Fibroblast of skin of abdomen (primary cell): ENCODE measurements at places on chromosomes 5 and 9.
A peak's percentile ranks its signal among the peaks of the same experiment; 100 is the strongest.

GRCh38 chr5:147051193-147051592 lies 172.6 kb upstream of the PPP2R2B start:
- peak; percentile 5 for DNase-seq

GRCh38 chr9:120654272-120654671 lies 60.0 kb downstream of the MEGF9 start:
- no peak for DNase-seq

- peak; percentile 99 for DNase-seq
Observed at GRCh38 chr9:116234081-116234480, 80.5 kb downstream of the PAPPA start.

GRCh38 chr9:98864281-98865174 lies 57.1 kb downstream of the GALNT12 start:
- peak; percentile 37 for DNase-seq

- DNase-seq: no peak
Observed at GRCh38 chr5:16937503-16938161, 1.5 kb upstream of the MYO10 start.

- DNase-seq: peak; percentile 23
Observed at GRCh38 chr9:126558051-126558665, 55.6 kb upstream of the LMX1B start.

DNA sequence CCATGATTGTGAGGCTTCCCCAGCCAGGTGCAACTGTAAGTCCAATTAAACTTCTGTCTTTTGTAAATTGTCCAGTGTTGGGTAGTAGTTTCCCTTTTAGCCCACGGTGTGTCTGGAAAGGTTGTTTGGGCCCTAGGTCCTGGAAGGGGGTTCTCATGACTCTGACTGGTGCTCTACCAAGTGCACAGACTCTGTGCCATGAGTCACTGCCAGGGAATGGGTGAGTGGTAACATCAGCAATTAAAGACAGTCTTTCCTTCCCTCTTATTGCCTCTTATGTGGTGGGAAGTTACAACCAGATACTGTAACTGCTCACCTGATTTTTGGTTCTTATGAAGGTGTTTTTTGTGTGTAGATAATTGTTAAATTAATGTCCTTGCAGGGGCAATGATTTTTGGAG lies 141.2 kb downstream of the PRDM9 start:
- no peak for DNase-seq

DNA sequence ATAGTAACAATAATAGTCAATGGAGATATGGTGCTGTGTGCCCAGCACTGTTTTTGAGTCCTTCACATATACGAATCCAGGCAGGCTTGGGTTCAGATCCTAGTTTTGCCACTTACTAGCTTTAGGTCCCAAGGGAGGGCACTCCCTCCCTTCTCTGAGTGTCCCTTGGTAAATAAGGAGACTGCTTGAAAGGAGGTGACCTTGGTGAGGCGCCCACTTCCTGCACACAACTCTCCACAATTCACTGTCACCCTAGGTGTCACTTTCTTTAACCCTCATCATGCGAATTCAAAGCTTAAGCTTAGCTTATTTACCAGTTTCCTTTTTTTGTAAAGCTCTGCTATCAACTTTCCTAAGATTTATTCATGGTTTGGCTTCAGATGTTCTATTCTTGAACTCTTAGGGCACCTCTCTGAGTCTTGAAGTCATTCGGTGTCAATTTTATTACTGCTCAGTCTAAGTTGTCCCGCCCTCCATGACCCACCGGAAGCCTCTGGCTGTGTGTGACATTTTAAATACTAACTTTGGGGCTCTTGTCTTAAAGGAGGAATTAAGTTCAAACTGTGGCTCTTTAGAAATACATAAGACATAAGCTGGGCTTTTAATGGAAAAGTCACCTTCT lies 170.7 kb upstream of the ZNF618 start:
- DNase-seq: no peak

DNA sequence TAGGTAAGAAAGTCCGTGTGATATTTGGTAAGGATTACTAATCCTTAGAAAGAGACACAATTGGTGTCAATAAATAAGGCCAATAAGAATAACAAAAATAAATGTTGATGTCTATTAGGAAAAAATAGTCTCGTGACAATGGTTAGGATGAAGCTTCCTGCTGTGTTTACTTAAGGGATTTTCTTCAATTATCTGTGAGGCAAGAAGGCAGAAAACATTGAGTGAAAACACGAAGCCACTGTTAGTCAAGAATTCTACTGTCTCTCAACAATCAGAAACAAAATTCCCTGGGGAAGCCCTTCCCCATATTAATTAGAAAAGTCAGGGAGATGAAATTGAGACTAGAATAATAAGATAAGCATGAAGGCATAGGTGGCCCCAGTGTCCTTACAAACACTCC lies 149.0 kb downstream of the SYK start:
- DNase-seq: no peak

GRCh38 chr5:78983601-78984438 lies 1.3 kb downstream of the ARSB start:
- no peak for DNase-seq

- no peak for DNase-seq
Observed at GRCh38 chr5:1966461-1966860, 83.7 kb upstream of the IRX4 start.

DNA sequence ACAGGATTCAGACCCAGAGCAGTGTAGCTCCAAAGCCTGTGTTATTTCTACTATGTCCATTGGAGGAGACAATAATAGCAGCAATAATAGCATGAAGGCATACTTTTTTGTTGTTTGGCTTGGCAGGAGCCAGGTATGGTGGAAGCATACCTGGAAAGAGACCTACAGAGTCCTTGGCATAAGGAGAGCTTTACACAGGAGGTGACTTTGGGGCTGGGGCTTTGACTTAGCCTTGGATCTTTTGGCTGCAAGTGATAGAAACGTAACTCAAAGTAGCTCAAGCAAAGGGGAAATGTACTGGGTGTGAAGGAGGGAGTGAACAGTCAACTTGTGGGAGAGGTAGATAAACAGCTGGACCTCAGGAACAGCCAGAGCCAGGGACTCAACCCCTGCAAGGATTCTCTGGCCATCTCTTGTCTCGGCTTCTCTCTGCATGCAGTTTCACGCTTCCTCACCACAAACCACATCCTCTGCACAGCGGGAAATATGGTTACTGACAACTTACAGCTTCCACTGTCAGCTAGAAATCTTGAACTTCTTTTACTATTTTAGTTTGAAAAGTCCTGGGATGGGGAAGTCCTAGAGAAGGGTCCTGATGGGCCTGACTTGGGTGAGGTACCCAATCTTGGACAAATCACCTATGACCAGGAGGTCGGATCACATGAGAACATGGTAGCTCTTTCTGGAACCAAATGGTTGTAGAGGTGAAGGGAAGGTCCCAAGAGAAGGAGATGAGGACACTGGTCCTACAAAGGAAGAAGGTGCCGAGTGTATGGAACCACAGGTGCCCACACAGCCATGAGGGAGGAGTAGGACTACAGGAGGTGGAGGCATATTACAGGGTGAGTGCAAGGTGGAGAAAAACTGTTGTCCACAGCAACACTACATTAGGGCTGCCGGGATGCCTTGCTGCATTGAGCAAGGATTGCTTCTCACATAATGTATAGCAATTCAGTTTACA lies 47.0 kb upstream of the TGFBR1 start:
- DNase-seq: peak; percentile 84

- DNase-seq: no peak
Observed at GRCh38 chr5:94081088-94081487, 339.7 kb upstream of the POU5F2 start.

GRCh38 chr5:72499730-72500129 lies 7.5 kb downstream of the ZNF366 start:
- DNase-seq: no peak

GRCh38 chr5:82799361-82800077 lies 277.7 kb downstream of the TMEM167A start:
- DNase-seq: no peak

DNA sequence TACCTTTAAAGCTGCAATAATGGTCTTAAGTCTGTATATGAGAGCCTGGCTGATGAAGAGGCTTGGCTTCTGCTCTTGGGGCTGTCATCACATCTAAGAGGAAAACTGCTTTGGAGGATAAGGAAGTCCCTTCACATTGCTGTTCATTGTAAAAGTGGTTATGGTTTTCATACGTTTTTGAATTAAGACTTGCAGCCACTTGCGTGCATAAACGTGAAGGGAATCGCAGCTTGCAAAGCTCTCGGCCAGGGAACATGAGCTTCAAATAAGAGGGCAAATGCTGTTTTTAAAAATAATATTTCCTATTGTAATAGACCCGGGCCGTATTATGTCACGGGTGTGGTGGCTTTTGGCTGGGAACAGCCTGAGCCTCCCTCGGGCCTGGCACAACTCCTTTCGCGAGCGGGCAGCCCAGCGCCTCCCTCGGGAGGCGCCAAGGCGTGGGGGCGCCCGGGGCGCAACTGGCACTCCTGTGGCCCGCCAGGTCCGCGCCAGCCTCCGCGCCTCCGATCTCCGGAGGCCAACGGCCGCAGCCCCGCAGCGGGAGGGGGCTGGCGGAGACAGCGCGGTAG lies 538 bp upstream of the ARHGEF28 start:
- DNase-seq: no peak

DNA sequence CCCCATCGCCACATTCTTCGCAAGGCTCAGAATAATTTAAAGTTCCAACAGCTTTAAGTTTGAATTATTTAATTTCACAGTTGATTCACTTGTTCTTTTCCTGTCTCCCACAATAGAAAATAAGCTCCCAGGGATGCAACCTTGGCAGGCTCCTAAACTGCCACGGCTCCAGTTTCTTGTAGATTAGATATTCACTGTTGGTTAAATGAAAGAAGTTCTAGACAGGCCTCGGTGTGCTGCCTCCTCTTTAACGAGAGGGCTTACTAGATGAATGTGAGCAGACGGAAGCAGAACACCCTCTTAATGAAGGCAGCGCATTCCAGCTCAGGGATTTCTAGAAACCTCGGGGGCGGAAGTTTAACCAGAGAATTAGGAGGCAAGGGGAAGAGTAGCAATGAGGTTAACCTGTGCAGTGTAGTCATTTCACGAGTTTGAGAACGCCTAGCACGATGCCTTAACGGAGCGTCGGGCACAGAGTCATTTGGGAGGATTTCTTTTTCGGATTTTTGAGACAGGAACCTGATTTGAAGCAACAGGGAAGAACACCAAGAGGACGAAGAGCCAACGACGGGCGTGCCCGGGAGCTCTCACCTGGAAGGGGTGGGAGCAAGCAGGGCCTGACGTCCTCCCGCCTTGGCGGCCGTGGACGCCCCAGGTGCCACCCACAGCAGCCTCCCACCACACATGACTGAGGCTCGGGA lies 637 bp upstream of the SMC5 start:
- DNase-seq: peak; percentile 72

GRCh38 chr9:109939698-109940342 lies 159.8 kb downstream of the PALM2AKAP2 start:
- no peak for DNase-seq

GRCh38 chr5:168712280-168712924 lies 133.2 kb upstream of the PANK3 start:
- DNase-seq: peak; percentile 98

GRCh38 chr9:115733318-115734110 lies 420.1 kb upstream of the PAPPA start:
- DNase-seq: peak; percentile 54

DNA sequence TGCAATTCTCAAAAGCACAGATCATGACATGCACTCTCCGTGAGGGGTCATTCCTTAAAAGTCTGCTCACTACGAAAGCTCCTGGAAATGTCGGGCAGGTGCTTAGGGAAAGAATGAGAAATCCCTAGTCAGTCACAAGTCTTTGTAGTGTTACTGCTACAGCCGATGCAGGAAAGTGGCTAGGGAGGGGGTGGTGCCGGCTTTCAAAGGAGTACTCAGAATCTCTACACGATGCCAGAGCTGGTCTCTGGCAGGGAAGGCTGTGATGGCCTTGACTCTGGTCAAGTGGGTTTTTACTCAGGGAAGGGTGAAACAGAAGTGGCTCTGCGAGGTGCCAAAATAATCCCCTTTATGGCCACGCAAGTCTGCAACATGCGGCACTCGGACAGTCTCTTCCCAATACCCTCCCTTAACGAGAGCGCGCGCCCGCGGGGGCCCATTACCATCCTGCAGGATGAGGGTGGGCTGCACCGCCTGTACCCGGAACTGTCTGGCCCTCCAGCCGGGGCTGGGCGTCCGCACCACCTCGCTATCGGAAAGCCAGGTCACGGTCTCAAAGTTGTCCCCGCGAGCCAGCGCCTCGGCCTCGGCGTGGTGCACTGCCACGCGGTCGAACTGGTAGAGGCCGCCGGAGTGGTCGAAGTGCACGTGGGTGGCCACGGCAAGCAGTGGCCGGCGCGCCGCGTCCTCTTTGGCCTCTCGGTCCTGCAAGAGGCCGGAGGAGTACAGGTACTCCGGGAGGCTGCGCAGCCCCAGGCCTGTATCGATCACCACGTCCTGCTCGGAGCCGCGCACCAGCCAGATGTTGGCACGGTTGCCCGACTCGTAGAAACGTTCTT lies 956 bp downstream of the MBLAC2 start:
- no peak for DNase-seq

GRCh38 chr5:58184910-58185309 lies 275.0 kb downstream of the PLK2 start:
- DNase-seq: peak; percentile 61

- no peak for DNase-seq
Observed at GRCh38 chr5:179143446-179143845, 83.3 kb downstream of the ZNF354C start.

GRCh38 chr5:169758886-169759285 lies 121.8 kb downstream of the DOCK2 start:
- DNase-seq: no peak

- peak; percentile 55 for DNase-seq
Observed at GRCh38 chr9:126704892-126705766, 91.4 kb downstream of the LMX1B start.

- DNase-seq: peak; percentile 98
Observed at GRCh38 chr5:135999406-136000139, 29.2 kb upstream of the TGFBI start.

- DNase-seq: no peak
Observed at GRCh38 chr5:35468811-35469210, 148.9 kb upstream of the SPEF2 start.

DNA sequence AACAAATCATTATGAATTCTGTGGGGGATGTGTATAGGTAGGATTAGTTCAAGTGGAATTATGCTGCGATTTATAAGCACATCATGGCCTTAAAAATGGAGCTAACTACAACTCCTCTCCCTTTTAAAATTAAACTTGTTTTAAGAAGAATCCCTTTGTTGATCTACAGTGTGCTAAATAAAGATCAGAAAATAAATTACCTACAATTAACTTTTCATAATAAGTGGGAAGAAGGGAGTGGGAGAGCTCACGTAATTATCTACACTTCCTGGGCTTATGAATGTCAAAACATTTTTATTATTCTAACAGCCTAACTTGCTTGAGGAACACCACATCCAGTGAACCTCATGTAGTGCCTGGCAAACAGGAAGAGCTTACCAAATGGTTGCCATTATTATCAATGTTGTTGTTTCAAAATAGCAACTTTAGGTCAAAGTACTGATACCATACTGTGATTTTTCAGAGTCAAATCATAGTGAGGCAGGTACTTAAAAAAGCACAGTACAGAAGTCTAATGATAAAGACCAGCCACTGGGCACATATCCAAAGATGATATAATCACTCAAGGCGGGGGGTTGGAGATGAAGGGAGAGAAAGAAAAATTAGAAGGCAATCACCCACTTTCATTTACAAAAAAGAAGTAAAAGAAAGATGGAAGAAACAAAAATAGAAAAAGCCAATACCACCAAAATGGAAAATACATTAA lies 174.0 kb downstream of the RAPGEF6 start:
- DNase-seq: no peak
